ENCODE measurements at places on chromosomes 7 and 10.

DNA sequence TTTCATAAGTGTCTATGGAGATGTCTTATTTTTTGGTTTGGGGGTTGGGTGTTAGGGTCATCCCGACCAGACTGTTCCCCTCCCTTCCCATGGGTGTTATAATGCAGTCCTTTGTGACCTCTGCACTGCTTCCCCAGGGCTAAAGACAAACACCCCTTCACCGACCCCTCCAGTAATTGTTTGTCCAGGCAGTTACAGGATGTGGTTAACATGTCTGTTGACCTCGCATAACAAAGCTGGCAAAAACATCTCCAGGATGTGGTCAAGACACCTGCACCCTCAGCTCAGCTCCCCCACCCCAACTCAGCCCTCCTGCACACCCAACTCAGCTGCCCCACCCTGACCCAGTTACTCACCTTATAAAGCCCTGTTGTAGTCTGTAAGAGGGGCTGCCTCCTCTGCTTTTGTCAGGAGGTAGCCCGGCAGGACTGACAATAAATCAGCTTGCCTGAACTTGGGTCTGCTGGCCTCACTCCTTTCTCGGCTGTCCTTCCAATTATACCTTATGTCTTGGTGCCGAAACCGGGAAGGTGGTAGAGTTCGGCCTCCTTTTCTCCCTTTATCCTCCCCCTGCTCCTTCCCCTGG, 102.2 kb downstream of the ZNF92 start:
- DNase-seq, result no peak

GRCh38 chr10:100470367-100470766, 7.6 kb downstream of the WNT8B start:
- DNase-seq, result no peak

- DNase-seq, result no peak
Measured at GRCh38 chr7:95056901-95057300, 149.5 kb downstream of the PPP1R9A start.

DNA sequence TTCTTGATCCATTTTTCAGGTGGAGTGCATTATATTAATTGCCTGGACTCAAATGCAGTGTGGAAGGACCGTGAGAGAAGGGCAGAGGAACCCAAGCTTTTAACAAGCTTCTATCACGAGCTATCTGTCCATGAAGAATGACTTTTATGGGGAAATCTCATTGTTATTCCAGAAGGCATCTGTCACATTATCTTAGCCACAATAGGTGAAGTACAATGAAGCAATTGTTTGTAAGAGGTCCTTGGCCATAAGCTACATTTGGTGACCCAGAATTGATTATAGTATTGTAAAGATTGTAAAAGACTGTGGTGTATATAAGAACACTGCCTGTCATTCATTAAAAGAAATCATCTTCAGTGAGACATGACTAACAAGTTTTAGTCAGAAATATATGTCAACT, 58.6 kb upstream of the RELN start:
- DNase-seq, result no peak

GRCh38 chr10:24259365-24260130, 50.6 kb downstream of the KIAA1217 start:
- DNase-seq, result no peak

DNA sequence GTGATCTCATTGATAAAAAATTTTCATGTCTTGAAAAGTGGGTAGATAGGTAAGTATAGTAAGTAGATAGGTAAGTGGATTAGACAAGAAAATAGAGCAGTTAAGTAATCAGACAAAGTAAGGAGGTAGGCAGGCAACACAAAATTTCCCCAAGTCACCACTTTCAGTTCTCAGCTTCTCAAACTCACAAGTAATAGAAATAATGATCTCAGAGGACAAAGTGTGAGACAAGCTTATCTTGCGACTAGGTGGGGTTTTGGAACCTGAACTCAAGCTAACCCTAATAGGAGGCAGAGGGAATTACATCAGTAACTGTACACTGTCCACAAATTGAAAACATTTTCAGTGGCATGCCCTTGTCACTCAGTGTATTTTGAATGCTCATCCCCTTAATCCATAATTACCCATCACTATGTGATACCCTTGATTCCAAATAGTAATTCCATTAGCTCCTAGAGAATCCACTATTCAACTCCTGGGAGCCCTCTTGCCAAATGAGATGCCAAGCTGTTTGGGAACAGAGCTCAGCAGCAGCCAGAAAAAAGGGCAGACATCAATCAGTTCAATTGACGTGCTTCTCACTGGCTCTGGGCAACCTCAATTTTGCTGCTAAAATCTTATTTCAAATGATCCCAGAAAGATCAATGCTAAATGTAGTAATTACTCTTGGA, 703.2 kb downstream of the XPNPEP1 start:
- DNase-seq, result no peak

GRCh38 chr7:108463613-108464012, 7.4 kb upstream of the NRCAM start:
- DNase-seq, result no peak

GRCh38 chr10:62248465-62248864, 20.2 kb downstream of the RTKN2 start:
- no peak for DNase-seq

DNA sequence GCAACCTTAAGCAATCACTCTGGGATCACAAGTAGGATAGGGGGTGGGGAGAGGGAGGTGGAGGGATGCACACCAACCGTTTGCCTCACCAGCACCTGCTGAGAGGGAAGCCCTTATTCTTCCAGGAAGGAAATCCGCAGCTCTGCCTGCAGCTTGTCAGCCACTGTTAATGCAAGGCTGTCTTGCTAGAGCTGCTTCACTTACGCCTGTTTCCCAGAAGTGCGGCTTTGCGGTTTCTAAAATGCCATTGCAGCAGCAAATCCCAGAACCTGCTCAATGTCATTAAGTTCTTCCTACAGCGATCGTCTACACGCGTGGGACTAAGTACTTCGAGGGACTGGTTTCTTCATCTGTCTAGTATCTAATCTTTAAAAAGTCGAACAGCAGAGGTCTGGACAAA, 191.1 kb downstream of the ZMYND11 start:
- no peak for DNase-seq

DNA sequence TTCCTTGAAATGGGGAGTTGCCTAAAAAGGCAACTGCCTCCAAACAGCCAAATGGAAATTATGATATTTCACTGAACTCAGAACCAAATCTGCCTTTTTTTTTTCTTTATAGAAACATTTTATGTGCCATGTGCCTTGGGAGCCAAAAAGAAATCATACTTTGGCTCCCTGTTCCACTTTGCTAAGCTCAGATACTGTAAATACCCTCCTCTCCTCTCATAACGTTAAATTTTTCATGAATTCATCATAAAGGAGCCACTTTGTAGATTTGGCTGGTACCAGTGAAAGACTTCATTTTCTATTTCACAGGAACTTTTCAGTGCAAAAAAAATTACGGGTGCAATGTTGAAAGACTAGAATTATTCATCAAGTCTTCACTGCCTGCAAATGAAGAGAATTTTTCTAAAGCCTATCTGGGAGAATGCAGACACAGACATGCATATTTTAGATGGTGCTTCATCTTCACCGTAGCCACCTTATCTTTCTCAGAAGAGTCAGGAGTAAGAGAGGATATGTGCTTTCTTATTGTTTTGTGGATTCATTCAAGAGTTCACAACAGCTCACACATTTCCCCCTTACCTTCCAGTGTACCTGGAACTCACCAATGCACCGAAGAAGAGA, 742.3 kb upstream of the GALNT17 start:
- no peak for DNase-seq

GRCh38 chr7:78043159-78043558, 244.6 kb downstream of the PHTF2 start:
- no peak for DNase-seq
